ENCODE measurements at places on chromosomes 7 and 10.

- no peak for DNase-seq
Measured at GRCh38 chr7:112199035-112199655, 7.1 kb downstream of the DOCK4 start.

- DNase-seq, result no peak
Measured at GRCh38 chr10:86206240-86206579, 160.4 kb downstream of the GRID1 start.

DNA sequence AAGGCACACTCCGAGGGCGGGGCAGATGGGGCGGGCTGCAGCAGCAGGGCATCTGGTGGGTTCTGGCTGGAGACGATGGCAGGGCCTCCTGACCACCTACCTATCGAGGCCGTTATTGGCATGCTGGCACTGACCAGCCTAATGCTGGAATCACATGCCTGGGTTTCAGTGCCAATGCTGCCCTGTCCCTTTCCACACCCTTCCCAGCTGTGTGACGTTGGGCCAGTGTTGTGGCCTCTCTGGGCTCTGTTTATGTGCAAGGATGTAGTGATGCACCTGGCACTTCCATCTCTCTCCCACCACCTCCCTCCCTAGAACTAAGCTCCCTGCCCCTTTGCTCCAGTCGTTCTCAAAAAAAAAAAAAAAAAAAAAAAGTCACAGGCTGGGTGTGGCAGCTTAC lies 132.9 kb downstream of the ZMIZ1 start:
- no peak for DNase-seq

DNA sequence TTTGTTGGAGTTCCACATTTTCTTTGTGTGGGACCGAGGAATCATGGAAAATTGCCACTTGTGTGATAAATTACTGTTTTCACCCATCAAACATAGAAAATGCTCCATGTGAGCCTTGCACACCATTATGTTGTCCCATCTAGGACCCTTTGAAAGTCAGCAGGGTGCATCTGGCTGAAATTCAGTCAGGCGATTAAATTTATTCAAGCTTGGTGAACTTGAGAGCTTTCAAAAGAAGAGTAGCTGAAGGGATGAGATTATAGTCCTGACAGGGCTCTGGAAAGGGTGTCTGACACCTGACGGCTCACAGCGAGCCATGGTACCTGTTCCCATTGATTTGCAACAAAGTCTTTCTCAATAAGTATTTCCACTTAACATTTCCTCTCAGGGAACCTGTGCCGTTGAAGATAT lies 399.7 kb upstream of the ETV1 start:
- DNase-seq, result no peak

GRCh38 chr7:28595076-28595475 lies 182.8 kb downstream of the CREB5 start:
- no peak for DNase-seq

DNA sequence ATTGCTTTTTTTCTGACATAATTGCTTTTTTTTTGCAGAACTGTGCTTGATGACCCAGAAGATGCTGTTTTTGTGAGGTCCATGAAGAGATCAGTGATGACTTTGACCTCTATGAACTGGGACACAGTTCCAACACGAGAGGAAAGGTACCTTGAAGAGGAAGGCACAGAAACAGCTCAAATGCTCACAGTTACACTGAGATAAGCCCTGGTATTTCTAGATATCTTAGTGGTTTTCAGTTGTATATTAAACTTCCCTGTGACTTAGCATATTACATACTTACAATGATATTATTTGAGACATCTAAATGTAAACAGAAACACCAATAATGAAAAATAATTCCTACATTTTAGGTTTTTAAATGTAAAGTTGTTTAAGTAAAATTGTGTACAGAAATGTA lies 54.7 kb downstream of the LRRC72 start:
- DNase-seq, result no peak

GRCh38 chr7:76327610-76328009 lies 25.1 kb downstream of the HSPB1 start:
- no peak for DNase-seq

DNA sequence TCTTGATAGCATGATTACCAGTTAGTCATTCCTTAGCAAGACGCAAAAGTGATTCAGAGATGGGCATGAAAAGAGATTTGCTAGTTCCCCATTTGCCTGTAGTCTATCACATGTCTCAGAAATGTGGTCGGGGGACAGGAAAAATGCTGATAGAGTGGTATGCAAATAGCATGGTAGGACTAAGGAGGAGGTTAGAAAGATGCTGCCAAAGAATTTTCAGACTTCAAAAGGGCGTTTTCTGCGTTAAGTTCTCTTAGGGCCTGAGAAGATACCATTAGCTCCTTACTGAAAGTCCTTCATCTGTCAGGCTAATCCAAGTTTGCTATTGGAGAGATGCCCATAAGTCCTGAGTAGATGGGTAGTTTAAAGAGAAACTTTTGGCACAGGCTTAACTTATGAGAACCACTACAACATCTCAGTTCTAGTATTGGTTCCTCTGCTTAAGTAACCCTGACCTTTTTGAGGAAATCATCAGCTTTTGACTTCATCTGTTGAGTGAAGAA lies 2.7 kb downstream of the CALD1 start:
- DNase-seq, result no peak

DNA sequence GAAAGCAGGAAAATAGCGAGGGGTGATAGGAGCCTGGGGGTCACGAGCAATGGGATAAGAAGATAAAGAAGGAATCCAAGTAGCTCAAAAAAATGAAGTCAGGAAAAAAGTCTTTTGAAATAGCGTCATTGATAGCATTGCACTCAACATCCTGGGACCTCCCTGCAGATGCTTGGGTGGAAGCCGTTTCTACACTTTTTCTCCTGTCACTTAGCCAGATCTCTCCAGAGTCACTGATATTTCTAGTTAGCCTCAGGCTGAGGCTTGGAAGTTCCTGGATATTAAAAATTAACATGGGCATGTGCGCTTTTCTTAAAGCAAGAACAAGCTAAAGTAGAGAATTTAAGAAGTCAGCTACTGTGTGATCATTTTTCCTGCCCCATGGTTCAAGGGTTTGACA lies 39.5 kb upstream of the CHST15 start:
- no peak for DNase-seq

DNA sequence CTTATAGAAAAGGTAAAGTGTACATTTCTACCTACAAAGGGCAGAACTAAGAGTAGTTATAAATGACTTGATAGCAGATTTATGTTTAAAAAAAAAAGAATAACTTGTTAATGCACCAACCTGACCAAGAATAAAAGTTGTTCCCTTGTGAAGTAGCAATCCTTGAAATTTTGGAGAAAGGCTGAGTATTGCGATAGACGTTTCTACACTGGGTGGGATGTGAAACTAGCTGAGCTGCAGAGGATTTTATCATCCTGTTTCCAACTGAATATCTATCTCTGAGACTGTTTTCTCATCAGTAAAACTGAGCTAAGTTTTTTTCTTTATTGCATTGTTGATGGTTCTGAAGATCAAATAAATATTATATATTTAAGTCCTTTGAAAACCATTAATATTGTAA lies 14.6 kb downstream of the MDFIC start:
- no peak for DNase-seq

DNA sequence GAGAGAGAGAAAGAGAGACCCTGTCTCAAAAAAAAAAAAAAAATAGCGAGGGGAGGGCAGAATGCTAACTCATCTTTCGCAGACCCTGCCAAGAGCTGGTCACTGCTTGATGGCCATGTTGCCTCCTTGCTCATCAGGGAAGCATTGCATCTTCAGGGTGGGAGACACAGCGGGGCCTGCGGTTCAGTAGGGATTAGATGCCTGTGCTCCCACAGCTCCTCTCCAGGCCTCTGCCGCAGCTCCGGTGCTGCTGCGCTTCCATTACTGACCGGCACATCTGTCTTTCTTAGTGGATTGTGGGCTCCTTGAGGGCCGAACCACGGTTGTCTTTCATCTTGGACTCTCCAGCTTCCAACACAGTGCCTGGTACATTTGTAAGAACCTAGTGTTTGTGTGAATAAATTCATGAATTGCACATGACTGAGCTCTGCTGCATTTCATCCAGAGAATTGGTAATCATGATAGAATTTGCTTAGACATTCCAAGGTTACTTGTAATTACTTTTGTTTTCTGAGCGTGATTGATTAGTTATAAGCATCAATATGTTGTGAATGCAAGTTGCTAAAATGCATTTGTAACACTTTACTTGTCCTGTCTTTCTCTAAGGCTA lies 16.8 kb downstream of the HK1 start:
- DNase-seq, result no peak

DNA sequence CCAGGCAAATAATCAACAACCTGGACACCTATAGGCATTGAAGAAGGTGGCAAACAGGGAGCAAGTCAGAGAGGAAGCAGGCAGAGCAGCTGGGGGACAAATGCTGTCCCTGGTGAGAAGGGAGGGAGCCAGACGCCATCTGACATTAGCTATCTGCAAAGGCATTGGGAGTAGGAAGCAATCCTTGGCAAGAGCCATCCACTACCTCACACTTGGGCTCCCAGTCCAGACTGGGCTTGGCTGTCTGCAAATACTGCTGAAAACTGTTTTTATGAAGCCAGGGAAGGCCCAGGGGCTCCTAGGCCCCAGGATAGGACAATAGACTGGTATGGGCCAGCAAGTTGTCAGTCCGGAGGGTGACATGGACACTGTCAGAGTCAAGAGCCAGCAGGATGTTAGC lies 132.5 kb downstream of the SORBS1 start:
- DNase-seq, result no peak

- DNase-seq, result no peak
Measured at GRCh38 chr7:141541375-141541774, 9.8 kb upstream of the AGK start.

Measured in HepG2 (cell line).